ENCODE measurements at places on chromosomes 6 and 20.

DNA sequence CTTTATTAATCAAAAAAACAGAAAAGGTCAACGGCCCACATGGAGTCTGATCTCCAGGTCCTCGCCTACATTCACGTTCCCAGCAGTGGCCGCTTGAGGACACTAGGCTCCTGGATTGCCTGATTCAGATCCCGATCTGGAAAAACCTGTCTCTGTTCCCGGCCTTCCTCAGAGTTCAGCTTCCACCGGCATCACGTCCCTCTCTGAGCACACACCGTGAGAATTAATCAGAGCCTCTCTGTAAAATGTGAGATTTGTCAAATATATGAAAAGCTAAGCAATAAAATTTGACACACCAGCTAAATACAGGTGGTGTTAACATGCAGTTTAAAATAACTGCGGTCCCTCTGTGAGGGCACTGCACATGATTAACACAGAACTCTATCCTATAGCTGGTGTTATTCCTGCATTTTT, 122.8 kb upstream of the COL21A1 start:
- DNase-seq, result no peak

DNA sequence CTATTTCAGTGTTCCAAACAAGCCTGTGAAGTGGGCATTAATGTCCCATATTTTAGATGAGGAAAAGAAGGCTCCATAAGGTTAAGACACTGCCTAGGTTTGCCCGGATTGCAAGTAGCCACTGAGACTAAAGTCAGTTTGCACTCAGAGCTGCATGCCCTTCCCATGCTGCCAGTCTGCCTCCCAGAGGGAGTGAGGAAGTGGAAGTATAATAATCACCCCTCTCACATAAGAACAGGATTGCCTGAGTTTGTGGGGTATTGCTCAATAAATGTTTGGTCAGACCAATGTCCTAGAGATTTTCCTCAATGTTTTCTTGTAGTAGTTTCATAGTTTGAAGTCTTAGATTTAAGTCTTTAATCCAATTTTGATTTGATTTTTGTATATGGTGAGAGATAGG, 43.9 kb upstream of the CLIC5 start:
- no peak for DNase-seq

DNA sequence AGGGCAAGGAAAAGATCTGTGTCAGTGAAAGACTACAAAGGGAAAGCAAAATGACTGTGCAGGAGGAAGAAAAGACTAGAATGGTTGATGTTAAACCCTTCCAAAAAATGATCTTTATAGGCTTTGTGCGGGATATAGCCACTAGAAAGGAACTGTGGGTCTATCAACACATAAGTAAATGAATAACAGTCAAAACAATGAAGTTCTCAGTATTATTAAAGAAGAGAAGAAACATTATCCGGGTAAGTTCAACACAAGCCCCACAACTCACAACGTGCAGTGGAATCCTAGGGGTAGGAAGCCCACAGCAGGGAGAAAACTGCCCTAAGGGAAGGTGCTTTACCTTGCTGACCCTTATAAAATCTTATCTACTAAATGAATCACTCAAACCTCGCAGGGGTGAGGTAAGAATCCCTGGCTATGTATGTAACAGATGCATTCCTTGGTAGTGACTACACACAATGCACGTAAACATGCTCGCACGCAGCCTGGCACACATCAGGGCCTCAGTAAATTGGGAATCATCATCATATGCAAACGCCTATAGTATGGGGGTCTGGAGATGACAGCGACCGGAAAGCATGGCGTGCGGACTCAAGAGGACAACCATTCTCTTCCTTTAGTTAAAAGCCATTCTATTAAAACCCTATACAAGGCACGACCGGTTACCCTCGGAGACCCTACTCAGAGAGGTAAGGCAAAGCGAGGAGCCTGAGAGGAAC, 11.3 kb downstream of the TFAP2A start:
- no peak for DNase-seq

- DNase-seq, result no peak
Observed at GRCh38 chr6:815348-815738, 122.4 kb upstream of the EXOC2 start.

- DNase-seq, result no peak
Observed at GRCh38 chr20:51500311-51500710, 42.2 kb downstream of the NFATC2 start.

GRCh38 chr20:33676652-33677645, 2.7 kb upstream of the NECAB3 start:
- DNase-seq, result no peak

DNA sequence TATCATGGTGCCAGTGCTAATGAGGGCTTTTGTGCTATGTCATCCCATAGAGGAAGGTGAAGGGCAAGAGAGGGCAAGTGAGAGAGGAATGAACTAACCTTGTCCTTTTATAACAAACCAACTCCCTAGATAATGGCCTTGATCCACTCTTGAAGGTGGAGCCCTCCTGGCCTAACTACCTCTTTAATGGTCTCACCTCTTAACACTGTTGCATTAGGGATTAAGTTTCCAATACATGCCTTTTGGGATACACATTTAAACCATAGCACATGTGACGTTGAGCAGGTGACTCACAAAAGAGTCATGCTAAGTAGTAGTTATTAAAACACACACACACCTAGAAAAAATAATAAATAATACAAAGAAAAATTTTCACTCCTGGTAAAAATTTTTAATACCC, 36.9 kb downstream of the CCN2 start:
- no peak for DNase-seq

- DNase-seq, result no peak
Observed at GRCh38 chr6:2639896-2640295, 110.8 kb downstream of the MYLK4 start.

GRCh38 chr6:166778776-166779175, 151.7 kb upstream of the RPS6KA2 start:
- DNase-seq, result no peak

- DNase-seq, result no peak
Observed at GRCh38 chr20:62590309-62591121, 51.8 kb upstream of the SLCO4A1 start.

DNA sequence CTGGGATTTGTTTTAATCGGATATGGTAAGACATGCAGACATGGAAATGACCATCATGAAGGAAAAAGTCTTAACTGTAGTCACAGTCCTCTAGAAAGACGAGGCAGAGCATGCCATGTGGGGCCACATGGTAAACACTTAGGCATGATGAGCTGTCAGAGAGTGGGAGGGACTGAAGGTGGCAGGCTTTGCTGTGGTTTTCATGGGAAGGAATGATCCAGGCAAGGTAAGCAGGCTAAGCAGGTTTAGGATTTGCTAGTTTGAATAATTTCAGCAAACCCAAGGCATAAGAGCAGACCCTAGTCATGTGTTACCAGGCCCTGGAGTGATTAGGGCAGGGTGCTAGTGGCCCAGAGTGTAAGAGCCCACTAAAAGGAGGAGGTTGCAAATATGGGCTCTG, 47.2 kb upstream of the STMND1 start:
- DNase-seq, result no peak

DNA sequence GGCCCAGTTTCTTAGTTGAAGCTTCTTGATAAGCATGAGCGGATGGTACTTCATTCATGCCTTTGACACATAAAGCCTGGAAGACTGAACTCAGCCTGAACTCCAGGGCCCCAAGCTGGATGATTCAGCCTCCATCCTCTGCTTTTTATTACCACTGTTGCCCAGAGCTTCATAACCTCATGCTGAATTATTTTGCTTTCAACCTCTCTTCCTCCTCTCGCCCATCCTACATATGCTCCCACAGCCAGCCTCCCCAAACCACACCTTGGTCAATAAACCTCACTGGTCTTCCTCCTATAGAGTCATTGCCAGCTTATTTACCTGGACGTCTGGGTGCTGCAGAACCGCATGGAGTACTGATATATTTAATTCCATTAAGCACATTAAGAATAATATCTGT, 59.4 kb downstream of the SLC35B3 start:
- DNase-seq, result no peak

- no peak for DNase-seq
Observed at GRCh38 chr6:37259191-37259590, 1.2 kb upstream of the TMEM217 start.

DNA sequence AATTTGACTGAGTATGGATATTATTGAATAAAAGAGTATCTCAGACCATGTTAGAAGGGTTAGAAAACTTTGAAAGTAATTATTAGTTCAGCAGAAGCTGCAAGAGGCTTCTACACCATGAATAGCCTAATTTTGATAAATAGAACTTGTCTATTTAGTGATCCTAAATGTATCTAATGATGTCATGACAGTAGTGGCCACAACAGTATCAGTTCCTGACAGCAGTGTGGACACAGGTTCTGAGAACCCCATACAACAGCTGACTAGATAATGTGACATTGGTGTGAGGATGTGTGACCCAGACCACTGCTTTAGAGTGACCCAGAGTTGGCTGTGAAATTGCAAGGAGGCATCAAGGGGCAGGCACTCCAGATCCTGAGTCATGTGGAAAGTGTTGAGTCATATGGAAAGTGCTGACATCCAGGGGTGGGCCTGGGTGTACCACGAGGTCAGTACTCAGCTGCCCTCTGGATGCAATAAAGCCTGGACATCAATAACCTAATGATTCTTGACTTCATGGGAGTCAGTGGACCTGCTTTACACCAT, 754.7 kb downstream of the DHX35 start:
- DNase-seq, result no peak

- DNase-seq, result no peak
Observed at GRCh38 chr6:4773181-4773580, 3.0 kb upstream of the CDYL start.

- no peak for DNase-seq
Observed at GRCh38 chr20:49303065-49303552, 25.3 kb upstream of the ZNFX1 start.

GRCh38 chr6:167329014-167329413, 4.1 kb downstream of the TTLL2 start:
- no peak for DNase-seq

- DNase-seq, result no peak
Observed at GRCh38 chr20:21074605-21075336, 31.4 kb downstream of the LINC00237 start.

Measured in cerebellar nuclear complex (tissue), 1 donor.